Naive thymus-derived CD8-positive, alpha-beta T cell (primary cell): ENCODE measurements at places on chromosomes 12 and 14. TPM values are rescaled to one million over a fixed set of nuclear protein-coding genes. Genes with fewer than 3 reads are reported as not detected.

GRCh38 chr14:36215217-36215598 is 38.7 kb upstream of the PTCSC3 start:
- H3K27ac ChIP-seq: no peak overlapping the region
- no peaks in the 10 kb centered on the region for H3K36me3 ChIP-seq
- DNase-seq: no peak
- H3K4me3 ChIP-seq: no peak overlapping the region
- no peaks in the 10 kb centered on the region for H3K4me1 ChIP-seq

DNA sequence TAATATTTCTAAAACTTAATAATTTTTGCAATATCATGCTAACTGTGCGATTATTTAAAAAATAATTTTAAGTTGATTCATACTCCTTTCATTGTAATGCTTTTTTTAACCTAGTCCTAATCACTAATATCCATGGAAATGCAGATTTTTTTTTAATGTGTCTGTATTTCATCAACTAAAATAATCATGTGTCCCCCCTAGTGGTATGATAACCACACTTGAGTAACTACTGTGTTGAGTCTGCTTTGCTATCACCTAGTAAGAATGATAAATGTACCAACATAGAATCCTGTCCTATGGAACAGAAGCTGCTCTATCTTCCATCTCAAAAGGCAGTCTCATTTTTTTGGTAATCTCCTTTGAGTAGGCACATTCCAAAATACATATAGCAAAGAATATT is 19.1 kb upstream of the SYNE2 start:
- H3K4me3 ChIP-seq: no peak overlapping the region
- no peak overlapping the region for H3K27ac ChIP-seq
- H3K4me1 ChIP-seq: no peaks in the 10 kb centered on the region
- no peaks in the 10 kb centered on the region for H3K36me3 ChIP-seq
- no peaks in the 10 kb centered on the region for H3K27me3 ChIP-seq

DNA sequence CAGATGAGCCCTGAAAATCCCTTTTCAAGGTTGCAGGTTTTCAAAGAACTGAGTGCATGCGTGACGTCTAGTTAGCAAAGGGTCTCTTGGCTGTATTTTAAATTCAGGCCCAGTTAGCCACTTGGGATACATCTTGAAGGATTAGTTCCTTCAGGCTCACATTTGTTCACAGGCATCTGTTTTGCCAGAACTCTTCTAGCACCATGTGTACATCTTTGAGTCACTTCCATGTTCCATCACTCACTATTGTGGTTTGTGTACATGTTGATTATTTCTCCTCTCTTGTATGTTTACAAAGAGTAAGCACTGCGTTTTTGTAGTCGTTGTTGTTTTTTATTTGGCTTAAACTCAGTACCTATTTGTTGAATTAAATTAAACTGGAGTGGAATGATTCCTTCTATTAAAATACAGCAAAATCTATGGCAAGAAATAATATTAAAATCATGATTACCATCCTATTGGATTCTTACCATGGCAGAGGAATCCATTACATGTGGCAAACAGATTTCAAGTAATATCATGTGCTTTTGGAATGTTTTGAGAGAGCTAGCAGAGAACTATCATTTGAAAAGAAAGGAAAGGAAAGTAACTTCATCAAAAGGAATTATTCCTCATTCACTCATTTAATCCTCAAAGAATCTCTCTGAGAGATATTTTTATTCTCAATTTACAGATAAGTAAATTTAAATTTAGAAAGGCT is 438.9 kb upstream of the FAR2 start:
- no peak overlapping the region for H3K4me3 ChIP-seq
- H3K27ac ChIP-seq: no peak overlapping the region
- H3K4me1 ChIP-seq: no peaks in the 10 kb centered on the region
- H3K27me3 ChIP-seq: peaks cover 2% of the 10 kb centered on the region
- no peaks in the 10 kb centered on the region for H3K36me3 ChIP-seq
- DNase-seq: no peak

- peaks cover 12% of the 10 kb centered on the region for H3K4me1 ChIP-seq
- DNase-seq: no peak
- H3K36me3 ChIP-seq: no peaks in the 10 kb centered on the region
- H3K4me3 ChIP-seq: no peak overlapping the region
These were observed 116.1 kb downstream of the PLEKHA5 start for GRCh38 chr12:19245666-19246065.

Gene P2RX7
- total RNA-seq: 4.3 TPM

Gene OLR1
- total RNA-seq: not detected

Gene ASPG
- not detected for total RNA-seq

Gene B4GALNT3
- total RNA-seq: 0.66 TPM
